ENCODE measurements at places on chromosomes 2 and 18. TPM values are rescaled to one million over a fixed set of nuclear protein-coding genes. Genes with fewer than 3 reads are reported as not detected.

Gene CABYR
- 1.4 TPM for total RNA-seq

Gene ZBTB7C
- not detected for total RNA-seq

Gene OTOS
- total RNA-seq: not detected

Gene C18orf54
- 11.7 TPM for total RNA-seq

Gene ARHGAP15
- total RNA-seq: 71.2 TPM

Gene ARL4C
- 44.4 TPM for total RNA-seq

Gene SLC30A3
- 0.86 TPM for total RNA-seq

Gene CENPA
- 36.7 TPM for total RNA-seq

Gene MYL1
- total RNA-seq: not detected

Gene RUFY4
- 1.8 TPM for total RNA-seq

Gene KCNG3
- not detected for total RNA-seq

Gene CNGA3
- not detected for total RNA-seq

Gene COPS8
- total RNA-seq: 66.8 TPM

Gene EFHD1
- 0.61 TPM for total RNA-seq

Gene POTEC
- not detected for total RNA-seq

Gene HOXD9
- total RNA-seq: not detected
